ENCODE measurements at places on chromosomes 3 and 15.

GRCh38 chr15:38530113-38530512 lies 34.5 kb downstream of the RASGRP1 start:
- no peak for DNase-seq

DNA sequence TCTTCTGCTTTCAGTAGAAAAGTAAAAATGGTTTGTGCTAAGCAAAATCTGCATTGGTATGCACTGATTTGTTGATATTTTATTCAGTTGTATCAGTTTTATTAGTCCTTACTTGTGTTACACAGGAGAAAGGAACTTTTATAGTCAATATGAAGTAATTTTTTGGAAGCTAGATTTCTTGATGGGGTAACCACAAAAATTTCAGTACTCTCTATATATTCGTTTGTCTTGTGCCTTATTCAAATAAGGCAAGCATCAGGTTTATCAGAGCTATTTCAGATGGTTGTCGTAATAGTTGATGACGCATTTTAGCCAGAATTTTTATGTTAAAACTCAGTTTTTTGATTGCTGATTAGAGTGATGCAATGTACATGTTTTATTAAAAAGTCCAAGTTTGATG lies 50.7 kb upstream of the NIPA1 start:
- DNase-seq, result no peak

DNA sequence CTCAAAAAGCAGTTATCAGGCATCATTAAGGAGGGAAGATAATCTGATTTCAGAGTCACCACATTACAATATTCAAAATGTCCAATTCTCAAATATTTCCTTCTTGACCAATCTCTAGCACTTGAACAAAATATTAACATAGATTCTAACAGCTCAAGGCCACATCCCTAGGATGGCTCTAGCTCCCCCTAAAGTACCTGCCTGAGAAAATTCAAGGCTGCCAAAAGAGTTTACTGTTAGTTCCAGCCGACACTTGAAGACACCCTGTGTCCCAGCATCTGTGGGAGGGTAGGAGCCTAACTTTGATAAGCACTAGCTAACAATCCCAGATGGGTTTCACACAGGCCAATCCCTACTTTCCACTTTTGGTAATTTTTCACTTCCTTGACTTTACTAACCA lies 10.4 kb downstream of the NSMCE3 start:
- no peak for DNase-seq

- no peak for DNase-seq
Observed at GRCh38 chr15:87387766-87388165, 868.8 kb downstream of the NTRK3 start.

DNA sequence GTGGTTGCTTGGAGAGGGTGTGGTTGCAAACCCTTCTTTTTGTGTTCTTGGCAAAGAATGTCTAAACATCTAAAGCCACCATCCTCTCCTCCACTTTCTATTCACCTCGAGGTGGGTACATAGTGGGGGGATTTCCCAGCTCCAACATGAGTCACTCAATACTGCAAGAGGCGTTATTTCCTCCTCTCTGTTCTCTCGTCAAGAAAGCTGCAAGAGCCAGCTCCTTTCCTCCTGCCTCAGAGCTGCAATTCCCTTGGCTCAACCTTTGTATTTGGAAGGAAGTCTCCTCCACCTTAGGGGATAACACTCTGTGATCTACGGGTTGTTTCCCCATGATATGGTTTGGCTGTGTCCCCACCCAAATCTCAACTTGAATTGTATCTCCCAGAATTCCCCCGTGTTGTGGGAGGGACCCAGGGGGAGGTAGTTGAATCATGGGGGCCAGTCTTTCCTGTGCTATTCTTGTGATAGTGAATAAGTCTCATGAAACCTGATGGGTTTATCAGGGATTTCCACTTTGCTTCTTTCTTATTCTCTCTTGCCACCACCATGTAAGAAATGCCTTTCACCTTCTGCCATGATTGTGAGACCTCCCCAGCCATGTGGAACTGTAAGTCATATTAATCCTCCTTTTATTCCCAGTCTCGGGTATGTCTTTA lies 138.4 kb downstream of the PLCL2 start:
- DNase-seq, result no peak

DNA sequence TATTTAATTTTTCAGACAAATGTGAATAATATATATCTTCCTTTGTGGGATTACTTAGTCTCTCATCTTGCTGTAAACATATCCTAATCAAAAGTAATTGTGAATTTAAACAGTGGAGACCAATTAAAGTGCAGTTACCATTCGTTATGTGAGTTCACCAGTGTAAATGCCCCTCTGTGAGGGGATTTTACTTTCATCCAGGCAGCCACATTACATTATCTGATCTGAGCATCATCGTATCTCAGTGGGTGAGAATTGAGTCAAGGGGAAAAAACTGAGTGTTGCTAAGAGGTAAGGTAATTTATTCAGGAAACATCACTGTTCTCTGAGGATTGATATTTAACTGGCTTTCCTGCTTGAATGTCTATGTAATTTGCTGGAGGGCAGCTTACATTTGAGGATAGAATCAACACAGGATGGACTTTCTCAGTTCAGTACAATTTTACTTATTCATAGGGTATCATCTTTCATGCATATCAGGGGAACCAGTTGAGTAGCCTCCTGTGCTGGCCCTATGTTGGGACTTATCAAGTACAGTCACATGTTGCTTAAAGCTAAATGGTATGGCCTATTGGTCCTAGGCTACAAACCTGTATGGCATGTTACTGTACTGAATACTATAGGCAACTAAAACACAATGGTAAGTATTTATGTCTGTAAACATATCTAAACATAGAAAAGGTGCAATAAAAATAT lies 219.7 kb downstream of the CD47 start:
- no peak for DNase-seq

DNA sequence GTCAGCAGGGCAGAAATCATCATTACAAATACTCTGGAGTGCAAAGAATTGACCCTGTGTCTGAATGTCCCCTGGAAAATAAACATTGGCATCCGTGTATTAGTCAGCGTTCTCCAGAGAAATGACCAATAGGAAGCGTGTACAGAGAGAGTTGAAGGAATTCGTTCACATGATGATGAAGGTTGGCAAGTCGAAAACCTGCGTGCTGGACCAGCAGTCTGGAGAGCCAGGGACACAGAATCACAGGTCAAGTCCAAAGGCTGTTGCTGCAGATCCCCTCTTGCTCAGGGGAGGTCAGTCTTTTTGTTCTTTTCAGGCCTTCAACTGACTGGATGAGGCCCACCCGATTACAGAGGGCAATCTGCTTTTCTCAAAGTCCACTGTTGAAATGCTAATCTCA lies 16.6 kb downstream of the GP9 start:
- no peak for DNase-seq

DNA sequence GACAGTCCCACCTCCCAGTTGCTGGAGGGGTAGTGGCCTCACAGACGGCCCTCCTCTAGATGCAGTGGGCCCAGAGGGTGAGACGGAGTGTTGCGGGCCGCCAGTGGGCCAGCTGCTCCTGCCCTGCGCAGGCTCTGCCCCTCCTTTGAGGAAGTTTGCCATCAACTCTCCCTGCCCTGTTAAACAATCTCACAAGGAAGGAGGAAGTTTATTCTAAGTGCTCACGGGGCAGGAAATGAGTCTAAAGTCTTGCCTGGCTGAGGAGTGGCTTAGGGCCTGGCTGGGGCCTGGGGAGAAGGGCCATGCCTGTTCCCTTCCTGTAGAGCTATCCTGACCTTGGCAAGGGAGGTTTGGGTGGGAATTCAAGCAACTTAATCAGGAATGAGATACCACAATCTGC lies at the start of gene FAM3D:
Gene FAM3D (minus strand): TSS at position 92 of the 400 bp plus-strand sequence. CDS start 11,211 bp downstream, outside the sequence.
- DNase-seq, result no peak

DNA sequence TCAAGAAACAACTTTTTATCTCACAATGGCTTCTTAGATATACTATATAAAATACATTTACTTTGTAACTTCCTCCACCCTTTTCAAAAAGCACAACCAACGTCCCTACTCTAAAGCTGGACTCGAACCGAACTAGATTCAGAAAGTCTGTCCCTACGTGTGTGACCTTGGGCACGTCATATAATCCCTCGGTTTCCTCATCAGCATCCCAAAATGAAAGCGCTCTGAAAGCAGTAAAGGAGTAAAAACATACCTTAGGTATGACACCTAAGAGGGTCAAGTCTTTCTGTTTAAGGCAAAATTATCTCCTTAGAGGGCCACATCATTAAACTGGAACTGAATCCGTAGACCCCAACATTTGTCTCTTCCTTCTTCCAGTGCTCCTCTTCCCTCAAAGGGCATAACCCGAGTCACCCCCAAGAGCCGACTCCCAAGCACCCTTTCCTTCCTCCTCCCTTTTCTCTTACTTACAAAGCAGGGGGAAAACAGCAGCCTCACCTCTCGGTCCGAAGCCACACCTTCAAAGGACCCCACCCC lies 663 bp downstream of the PDCD10 start:
- DNase-seq, result no peak

All from left hindlimb (tissue), 1 donor.